ENCODE measurements at places on chromosomes 12 and 14.

DNA sequence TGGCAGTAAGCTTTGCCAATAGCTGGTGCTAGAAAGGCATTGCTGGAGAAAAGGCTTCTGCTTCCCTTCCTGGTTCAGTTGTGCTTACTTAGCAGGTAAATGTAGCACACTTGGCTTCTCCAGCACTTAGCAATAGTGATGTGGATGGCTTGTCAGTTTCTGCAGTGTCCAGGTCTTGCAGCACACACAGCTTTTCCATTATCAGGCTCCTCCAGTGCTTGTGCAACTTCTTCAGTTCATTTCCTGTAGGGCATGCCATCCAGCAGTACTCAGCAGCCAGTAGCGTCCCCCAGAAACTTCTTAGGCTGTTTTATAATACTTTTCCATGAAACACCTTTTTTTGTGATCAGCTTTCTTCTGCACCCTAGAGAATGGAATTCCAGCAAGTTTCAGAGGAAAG, 154.6 kb downstream of the SLC6A15 start:
- no peak for DNase-seq

DNA sequence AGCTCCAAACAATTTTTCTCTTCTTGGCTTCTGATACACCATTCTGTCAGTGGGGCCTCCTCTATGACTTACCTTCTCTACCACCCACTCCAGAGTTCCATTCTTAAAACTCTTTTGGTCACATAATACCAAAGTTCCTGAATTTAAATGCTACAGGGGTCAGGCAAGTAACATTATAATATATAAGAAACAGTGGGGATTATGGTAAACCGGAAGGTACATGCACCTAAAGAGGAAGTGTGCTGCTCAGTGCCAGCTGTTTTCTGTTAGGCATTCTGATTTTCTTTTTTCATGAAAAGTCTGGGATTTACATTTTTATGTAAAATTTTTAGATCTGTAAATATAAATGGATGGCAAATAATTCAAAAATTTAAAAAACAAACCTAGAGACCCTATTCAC, 39.9 kb downstream of the SOS2 start:
- no peak for DNase-seq

- DNase-seq, result no peak
Observed at GRCh38 chr12:78672033-78672432, 192.5 kb upstream of the SYT1 start.

GRCh38 chr14:23154964-23155587, 28.4 kb downstream of the SLC7A8 start:
- no peak for DNase-seq

GRCh38 chr12:104724992-104725585, 233.0 kb downstream of the SLC41A2 start:
- no peak for DNase-seq

DNA sequence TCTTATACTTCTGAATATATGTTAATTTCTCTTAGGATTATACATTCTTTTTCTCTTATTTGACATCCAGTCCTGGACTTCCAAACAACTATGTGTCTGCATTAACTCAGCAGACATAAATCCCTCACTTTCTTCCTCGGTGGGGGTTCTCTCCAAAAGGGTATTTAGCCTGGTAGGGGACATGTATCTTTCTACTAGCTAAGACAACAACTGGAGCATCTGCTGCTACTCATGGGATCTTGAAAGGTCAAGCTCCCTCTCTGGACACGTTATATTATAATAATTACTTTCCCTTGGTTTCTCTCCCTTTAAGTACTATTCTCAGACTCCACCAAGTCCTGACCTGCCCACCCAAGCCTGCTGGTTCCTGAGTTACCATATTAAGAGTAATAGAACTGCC, 983.7 kb upstream of the FLRT2 start:
- DNase-seq, result no peak

GRCh38 chr14:95458906-95459305, 57.5 kb downstream of the SYNE3 start:
- DNase-seq, result no peak

DNA sequence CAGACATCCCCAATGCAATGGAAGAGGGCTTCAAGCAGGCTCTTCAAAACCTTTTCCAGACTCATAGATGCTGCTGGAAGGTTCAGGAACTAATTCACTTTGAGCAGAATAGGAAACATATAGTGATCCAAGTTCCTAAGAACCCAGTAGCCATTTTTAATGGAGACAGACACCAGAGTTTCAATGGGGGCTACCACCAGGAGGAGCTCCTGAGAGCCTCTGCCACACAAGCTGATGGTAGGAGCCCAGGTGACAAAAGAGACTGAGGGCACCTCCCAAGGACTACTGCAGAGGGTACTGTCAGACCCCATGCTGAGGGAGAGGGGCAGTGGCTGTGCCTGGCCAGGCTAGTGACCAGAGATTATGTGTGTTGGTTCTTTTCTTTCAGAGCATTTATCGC, 45.9 kb downstream of the IFNG start:
- no peak for DNase-seq

GRCh38 chr14:56814519-56814959, 4.3 kb upstream of the OTX2 start:
- no peak for DNase-seq

DNA sequence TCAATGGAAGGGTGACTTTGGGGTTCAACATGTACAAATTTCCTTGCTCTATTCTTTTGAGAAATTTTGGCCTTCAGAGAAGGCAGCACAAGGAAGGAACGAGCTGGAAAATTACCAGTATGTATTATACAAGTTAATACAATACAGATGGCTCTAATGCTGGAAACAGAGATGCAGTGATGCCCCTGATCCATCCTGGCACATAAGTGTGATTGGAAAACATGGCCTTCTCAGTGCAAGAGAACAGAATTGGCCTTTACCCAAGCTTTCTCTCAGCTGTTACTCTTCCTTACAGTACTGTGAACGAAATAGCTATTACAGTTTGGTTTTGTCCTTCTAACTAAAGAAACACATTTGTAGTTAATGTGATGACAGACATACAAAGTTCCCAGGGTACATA, 102.5 kb upstream of the GPHB5 start:
- no peak for DNase-seq

DNA sequence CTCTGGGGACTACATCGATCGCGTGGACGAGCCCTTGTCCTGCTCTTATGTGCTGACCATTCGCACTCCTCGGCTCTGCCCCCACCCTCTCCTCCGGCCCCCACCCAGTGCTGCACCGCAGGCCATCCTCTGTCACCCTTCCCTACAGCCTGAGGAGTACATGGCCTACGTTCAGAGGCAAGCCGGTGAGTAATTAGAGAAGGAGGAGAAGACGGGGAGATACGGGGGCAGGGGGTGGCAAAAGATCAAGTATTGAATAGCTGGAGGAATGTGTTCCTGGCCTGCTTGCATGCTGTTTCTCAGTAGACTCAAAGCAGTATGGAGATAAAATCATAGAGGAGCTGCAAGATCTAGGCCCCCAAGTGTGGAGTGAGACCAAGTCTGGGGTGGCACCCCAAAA, 21.9 kb downstream of the OS9 start:
- no peak for DNase-seq

DNA sequence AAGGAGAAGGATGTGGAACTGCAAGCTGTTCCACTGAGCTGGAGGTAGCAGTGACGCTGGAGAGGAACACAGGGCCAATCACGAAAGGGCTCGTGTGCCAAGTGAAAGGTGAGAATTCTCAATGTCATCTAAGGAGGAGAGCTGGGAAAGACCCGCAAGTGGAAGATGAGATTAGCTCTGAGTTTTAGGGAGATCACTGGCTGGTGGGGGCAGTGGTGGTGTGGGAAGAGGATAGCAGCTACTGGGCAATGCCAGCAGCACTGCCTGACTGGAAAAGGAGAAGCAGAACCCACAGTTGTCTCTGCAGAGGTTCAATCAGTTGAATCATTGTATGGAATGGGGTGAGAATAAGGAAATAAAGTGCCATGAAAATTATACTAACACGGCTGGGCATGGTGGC, 27.8 kb downstream of the SLC25A47 start:
- DNase-seq, result no peak

DNA sequence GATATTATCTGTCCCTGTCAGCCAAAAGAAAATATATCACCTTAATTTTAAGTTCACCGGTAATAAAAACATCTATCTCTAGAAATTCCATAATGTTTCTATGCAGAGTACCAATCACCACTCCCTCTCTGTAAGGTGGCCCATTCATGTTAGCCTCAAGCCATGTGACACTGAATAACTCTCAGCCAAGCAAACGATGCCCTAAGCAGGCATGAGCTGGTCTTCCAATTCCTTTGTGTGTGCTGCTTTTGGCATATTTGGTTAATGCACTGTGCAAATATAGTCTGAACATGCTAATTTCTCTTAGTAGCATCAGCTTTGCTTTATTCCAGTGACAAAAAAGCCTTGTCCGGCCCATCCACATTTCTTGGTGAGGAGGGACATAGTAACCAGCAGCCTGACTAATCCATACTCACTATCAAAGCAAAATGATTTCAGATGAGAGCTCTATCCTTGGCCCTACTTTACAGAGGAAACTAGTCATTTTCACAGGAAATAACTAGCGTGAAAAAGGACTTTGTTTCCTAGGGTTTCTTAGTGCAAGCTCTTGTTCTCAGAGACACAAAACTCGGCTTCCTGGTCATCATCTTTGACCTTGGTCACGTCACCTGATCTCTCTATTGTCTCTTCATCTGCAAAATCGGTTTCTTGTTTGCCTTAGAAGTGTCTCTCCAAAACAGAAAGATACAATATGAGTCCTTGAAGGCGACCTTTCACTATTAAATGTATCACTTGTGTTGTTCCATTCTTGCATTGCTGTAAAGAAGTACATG, 59.2 kb upstream of the RTRAF start:
- DNase-seq, result no peak

- DNase-seq, result no peak
Observed at GRCh38 chr12:693934-694533, 30.8 kb upstream of the NINJ2 start.

DNA sequence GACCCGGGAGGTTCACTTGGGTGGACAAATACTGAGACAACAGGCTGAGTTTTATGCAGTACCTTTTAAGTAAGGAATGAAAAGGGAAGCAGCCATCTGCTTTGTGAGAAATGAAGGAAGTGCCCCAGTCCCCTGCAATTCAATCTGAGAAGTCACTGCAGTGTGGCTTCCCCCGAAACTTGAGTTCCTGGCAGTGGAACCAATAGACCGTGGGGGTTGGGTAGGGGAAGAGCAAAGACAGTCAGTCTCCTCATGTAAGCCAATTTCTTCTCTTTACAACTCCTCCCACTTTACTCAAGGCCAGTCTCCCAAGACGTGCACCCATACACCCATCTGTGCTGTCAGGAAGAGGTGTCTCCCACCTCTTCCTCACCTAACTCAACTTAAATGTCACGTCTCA, 206.5 kb downstream of the BCAT1 start:
- no peak for DNase-seq

DNA sequence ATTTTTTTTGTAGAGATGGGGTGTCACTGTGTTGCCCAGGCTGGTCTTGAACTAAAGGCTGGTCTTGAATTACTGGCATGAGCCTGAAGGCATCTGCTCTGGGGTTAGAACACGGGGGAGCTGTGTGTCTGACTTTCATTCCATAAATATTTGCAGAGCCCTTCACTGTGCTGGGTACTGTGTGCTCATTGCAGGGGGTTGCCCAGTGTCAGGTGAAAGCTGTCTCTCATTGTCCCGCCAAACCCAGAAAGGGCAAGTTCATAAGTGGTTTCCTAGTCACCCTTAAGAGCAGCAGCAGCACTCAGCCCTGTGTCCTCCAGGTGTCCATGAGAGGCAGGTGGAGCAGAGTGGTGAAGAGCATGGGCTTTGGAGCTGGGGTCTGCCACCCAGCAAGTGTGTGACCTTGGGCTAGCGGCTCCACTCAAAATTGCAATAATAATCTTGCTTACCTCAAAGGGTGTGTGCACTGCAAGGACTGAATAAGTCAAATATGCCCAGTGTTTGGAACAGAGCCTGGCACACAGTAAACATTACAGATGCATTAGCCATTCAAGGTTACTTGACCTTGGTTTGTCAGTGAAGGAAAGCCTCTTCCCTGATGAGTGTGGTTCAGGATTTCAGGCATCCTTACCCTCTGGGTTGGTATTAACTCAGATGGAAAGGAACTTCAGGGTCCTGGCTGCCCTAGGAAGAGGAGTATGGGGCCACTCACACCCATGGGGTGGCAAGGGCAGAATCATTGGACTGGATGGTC, 4.4 kb upstream of the SMIM41 start:
- DNase-seq, result no peak

DNA sequence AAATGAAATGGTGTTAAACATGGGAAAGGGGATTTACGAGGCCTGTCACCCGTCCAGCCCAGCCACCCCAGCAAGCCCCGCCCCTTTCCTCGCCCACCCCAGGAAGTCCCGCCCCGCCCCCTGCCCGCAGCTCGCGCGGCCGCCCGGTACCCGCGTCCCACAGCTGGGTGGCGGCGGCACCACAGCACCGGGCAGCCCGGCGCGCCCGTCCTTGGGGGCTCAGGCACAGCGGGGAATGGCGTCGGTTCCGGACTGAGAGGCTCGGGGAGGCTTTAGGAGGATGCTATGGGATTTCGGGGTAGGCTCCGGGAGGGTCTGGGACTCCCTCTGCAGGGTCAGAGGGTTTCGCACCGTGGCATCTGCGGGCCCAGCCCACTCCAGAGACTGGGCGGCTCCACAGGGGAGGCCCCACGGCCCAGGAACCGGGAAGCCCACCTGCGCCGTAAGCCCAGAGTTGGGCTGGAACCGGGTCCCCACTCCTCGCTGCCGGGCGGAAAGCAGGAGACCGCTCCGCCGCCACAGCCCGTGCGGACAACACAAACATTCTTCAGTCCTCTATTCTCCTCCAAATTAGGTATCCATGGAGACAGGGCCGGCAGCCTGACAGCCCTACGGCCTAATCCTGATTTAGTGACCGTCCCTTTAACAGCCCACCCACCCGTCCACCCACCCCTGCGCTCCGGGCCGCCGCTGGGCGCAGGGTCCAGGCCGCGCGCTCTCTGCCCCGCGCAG, 1.4 kb downstream of the FIGNL2 start:
- DNase-seq, result no peak

- no peak for DNase-seq
Observed at GRCh38 chr14:53501361-53502211, 348.5 kb upstream of the DDHD1 start.

DNA sequence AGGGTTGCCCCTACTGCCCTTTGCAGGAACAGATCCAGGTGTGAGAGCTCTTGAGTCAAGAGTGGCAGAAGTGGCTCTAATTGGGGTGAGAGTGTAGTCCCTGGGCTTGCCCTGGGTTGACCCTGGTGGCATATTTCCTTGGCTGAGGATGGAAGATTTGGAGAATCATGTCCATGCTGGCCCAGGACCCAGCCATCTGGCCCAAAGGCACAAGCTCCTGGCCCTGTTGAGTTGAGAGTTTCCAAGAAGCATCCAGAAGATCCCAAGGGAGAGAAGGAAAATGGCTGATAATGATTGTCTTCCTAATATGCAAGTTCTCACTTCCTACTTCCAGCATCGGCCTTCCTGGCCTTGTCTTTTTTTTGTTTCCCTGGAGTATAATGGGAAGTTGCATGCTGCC, 55.5 kb upstream of the SRSF5 start:
- DNase-seq, result no peak

- DNase-seq, result no peak
Observed at GRCh38 chr12:8081251-8081920, 688 bp upstream of the NECAP1 start.

Measured in T1000 (cell line).